ENCODE measurements at places on chromosomes 2 and 18.

GRCh38 chr2:118040891-118041290 lies 27.0 kb upstream of the CCDC93 start:
- DNase-seq: no peak

DNA sequence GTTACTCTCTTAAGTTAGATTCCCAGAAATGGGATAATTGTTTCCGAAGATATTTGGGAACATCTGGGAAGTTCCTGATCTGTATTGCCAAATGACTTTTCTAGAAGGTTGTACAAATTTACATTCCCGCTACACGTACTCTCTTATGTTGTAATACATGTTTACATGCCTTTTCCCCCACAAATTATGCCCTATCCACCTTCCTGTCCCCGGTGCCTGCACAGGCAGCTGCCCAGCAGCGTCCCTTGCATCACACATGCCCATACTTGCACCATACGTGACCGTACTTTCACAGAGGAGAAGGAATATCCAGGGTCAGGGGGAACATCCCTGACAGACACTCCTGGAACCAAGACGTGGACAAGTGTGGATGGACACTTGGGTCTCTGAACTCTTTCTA lies 24.2 kb upstream of the KLF11 start:
- peak; percentile 29 for DNase-seq

DNA sequence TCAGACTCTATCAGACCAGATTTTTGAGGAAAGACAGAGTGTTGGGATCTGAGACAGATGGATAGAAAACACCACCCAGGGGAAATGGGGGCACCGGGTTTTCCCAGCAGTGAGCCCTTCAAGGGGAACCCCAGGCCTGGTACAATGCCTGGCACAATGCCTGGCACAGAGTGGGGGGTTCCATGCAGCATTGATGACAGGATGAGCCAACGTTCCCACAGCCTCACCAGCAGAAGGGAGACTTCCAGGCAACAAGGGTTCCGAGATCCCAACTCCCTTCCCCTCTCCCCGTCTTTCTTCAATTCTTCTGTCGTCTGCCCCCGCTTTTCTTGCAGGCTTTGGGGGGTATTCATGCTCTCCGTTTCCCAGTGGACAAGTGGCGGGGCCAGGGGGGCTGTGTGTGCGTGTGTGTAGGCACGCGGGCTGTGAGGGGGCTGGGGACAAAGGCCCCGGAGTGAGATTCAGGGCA lies 132.1 kb upstream of the HAAO start:
- DNase-seq: peak; percentile 68

DNA sequence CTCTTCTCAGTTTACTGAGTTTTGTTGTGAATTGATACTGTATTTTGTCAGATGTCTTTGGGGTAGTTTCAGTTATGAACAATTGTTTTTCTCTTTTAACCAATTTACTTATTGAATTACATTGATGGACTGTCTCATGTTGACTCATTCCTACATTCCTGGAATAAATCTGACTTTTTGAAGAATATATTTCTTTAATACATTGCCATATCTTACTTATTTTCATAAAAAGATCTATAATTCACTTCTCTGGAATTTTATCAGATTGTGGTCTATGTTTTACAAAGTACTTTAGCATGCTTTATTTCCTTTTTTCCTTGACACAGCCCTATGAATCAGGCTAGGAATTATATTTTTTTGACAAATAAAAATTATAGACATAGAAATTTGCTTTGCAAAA lies 268.3 kb downstream of the PLCL1 start:
- no peak for DNase-seq

DNA sequence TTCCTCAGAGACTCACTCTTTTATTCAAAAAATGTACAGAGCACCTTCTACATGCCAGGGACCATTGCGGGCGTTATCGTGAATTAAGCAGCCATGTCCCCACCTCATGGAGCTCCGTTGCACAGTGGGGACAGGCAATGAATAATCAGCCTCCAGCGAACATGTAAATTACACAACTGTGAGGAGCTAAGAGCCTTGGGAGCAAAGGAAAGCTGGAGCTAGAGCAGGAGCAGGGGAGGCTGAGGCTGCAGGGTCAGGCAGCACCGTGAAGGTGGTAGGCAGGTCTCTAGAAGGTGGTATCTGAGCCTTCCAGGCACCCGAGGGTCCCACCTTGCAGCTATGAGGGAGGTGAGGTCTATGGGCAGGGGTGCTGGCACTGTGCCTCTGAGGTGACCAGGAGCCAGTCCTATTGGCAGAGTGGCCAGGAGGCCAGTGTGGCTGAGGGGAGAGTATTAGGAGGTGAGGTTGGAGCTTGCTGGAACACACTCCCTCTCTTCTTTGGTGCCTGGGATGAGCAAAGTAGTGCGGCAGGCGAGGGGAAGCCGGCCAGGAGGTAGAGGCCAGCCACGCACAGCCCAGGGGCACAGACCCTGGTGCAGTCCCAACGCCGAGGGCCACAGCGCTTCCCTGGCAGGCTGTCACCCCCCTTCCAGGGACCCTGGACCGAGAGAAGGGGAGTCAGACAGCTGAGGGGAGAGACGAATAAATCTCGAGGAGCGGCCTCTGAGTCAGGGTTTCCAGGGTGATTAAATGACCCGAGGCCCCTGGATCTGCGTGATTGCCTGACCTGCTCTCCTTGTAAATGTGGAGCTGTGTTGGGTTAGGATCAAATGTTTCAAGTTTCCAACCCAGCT lies 167.3 kb downstream of the SEPTIN10 start:
- DNase-seq: no peak

- DNase-seq: no peak
These were observed 107.4 kb downstream of the PDCL3 start for GRCh38 chr2:100670232-100670631.

DNA sequence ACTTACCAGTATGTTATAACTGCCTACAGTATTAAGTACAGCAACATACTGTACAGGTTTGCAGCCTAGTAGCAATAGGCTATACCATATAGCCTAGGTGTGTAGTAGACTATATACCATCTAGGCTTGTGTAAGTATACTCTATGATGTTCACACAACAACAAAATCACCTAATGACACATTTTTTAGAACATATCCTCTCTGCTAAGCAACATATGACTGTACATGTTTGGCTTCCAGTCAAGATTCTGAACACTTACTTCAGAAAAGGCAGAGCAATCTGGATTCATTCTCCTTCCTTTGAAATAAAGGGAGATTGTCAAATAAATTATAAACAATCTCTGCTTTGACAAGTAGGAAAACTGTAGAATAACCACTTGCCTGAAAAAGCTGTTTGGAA lies 81.8 kb downstream of the EXOC6B start:
- peak; percentile 79 for DNase-seq

- no peak for DNase-seq
These were observed 223.7 kb downstream of the IRS1 start for GRCh38 chr2:226575928-226576327.

GRCh38 chr2:176414641-176415040 lies 145.4 kb downstream of the MTX2 start:
- no peak for DNase-seq

GRCh38 chr18:46274266-46274665 lies 170.1 kb downstream of the HAUS1 start:
- DNase-seq: no peak

DNA sequence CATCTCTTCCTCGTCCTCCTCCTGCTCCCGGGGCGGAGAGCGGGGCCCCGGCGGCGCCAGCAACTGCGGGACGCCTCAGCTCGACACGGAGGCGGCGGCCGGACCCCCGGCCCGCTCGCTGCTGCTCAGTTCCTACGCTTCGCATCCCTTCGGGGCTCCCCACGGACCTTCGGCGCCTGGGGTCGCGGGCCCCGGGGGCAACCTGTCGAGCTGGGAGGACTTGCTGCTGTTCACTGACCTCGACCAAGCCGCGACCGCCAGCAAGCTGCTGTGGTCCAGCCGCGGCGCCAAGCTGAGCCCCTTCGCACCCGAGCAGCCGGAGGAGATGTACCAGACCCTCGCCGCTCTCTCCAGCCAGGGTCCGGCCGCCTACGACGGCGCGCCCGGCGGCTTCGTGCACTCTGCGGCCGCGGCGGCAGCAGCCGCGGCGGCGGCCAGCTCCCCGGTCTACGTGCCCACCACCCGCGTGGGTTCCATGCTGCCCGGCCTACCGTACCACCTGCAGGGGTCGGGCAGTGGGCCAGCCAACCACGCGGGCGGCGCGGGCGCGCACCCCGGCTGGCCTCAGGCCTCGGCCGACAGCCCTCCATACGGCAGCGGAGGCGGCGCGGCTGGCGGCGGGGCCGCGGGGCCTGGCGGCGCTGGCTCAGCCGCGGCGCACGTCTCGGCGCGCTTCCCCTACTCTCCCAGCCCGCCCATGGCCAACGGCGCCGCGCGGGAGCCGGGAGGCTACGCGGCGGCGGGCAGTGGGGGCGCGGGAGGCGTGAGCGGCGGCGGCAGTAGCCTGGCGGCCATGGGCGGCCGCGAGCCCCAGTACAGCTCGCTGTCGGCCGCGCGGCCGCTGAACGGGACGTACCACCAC lies 2.1 kb downstream of the GATA6 start:
- no peak for DNase-seq

GRCh38 chr18:46297621-46298020 lies 193.4 kb downstream of the HAUS1 start:
- no peak for DNase-seq

DNA sequence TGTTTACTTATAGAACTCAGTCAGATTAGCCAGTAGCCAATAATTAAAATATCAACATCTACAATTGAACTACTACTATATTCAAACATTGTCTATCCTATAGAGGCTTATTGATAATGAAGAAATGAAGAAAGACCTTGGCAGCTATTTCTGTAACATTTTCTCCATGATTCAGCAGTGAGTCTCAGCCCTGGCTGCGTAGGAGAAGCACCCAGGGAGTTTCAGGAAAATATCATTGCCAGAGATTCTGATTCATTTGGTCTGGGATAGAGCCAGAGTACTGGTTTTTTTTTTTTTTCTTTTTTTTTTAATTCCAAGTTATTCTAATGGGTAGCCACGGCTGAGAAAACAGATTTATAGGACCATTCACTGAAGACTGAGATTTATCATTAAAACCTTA lies 404.8 kb downstream of the TXNL1 start:
- DNase-seq: peak; percentile 76

DNA sequence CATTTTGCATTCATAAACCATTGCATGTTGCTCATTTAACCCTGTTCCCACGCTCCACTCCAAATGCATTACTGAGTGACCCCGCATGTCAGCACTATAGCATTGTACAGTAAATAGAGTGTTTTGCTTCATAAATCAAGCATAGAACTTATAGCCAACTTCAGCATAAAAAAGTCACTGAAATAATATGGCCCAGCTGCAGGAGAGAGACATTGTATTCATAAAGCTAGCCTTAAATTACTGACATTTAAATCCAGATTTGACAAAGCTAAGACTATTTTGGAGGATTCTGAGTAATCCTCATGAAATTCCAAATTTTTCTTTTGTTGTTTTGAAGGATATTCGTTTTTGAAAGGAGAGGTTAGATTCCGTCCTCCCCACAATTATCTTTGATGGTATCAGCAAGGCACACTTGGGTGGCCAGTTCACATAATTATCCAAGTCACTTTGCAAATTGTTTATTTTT lies 320.9 kb upstream of the TCF4 start:
- DNase-seq: no peak

DNA sequence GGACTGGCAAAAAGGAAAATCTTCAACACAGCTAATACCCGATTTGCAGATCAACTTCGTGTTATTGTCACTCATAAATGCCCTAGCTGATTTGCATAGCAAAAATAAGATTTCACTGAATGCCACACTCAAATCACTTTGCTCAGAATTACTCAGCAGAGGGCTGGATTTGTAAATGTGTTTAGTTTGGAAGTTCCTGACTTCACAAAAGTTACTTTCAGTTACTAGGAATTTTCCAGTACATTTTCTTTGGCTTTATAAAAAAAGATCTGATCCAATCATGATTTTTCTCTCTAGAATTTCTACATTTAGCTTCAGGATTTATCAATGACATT lies 433.3 kb upstream of the ID2 start:
- no peak for DNase-seq

DNA sequence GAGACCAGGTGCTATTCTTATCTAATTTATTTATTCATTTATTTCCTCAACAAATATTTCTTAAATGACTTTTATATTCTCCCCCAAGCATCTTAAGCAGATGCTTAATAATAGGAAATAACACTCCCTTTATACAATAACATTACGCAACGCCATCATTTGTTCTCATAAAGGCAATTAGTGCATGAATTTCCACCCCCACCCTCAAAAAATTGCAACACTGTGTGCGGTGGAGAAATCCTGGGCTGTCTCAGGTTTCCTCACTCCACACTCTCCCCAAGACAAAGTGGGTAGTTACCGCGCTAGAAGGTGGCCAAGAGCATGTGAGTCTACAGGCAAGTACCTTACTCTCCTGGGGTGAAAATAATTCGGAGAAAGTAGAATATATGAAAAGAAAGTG lies 37.0 kb upstream of the CTDP1 start:
- peak; percentile 73 for DNase-seq

DNA sequence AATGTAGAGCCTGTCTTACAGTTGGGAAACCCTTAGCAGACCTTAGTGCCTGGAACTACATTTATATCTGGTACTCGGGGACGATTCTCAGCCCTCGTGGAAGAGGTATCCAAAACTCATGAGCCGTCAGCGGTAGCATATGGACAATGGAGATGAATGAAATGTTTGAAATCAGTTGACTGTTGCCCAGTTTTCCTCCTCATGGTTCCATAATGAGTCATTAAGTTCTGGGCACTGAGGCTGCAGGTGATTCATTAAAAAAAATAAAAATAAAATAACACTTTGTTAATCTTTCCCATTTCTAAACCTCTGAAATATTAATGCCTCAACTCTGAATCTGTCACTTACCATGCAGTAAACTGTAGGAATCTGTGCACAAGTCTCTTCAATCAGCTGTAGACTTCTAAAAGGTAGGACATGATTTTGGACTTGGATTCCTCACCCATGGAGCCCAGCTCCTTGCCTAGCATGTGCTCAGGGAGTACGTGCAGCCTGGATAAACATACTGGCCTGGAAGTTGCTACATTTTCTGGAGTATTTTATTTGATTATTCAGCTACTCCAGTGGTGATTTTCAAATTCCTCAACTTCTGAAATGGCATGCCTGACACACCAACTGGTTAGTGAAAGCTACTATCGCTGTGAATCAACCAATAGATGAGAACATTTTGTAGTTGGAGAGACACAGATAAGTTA lies 979.2 kb downstream of the CNTNAP5 start:
- no peak for DNase-seq

GRCh38 chr2:205030695-205031094 lies 485.4 kb downstream of the PARD3B start:
- DNase-seq: no peak

- no peak for DNase-seq
These were observed 32.1 kb upstream of the CHRNA1 start for GRCh38 chr2:174796319-174796771.

DNA sequence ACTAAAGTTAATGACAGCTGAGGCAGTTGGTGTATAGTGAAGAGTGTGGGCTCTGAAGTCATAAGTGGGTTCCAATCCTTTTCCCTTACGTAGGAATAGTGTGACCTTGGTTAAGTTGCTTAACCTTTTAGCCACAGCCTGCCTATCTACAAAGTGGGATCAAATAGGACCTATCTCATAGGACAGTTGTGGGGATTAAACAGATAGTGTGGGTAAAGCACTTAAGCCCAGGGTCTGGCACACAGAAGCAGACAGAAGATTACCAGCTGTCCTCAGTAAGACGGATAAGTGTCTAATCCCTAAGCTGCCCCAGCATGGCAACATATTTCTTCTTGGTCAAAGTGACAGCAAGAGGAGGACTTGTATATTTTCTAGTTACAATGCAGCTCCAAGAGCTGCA lies 28.2 kb downstream of the UBE2F start:
- DNase-seq: peak; percentile 87

All from amniotic epithelial cell (primary cell).